ENCODE measurements at places on chromosomes 4 and X. TPM values are rescaled to one million over a fixed set of nuclear protein-coding genes. Genes with fewer than 3 reads are reported as not detected.

The JCHAIN gene
- total RNA-seq: not detected

The PRDM5 gene
- 0.85 TPM for total RNA-seq

The OPRPN gene
- total RNA-seq: not detected

The RTL5 gene
- total RNA-seq: not detected

GRCh38 chrX:42541554-42541953, 236.4 kb downstream of the PPP1R2C start:
- no peak for DNase-seq

DNA sequence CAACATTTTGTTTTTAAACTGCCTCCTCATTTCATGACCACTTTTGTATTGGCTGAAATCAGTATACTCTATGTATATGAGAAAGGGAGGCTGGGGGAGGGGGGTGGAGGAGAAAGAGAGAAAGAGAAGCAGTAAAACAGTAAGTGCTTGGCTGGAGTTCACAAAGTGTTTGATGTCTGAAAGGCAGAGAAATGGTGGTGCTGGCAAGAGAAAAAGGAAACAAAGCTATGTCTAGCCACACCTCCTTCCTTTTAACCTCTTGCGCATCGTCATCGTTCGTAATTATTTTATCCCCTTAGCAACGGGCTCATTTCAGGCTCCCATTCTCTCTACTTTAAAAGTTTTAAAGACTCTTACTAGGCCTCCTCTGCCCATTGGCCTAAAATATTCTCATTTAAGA, 25.6 kb downstream of the RPA4 start:
- no peak for DNase-seq

DNA sequence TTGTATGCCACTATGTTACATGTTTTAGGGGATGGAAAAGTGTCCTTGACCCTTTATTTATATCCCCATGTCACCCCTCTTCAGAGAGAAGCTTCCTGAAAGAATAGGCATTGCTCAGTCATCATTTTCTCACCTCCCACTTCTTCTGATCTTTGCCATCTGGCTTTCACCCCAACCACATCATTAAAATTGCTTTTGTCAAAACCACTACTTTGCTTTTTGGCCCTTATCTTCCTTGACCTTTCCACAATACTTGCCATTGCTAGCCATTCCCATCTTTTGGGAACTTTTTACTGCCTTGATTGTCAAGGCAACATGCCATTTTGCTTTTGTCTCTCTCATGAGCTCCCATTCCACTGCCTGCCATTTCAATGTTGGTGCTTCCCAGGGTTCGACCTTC, 14.9 kb upstream of the FAM9B start:
- no peak for DNase-seq

DNA sequence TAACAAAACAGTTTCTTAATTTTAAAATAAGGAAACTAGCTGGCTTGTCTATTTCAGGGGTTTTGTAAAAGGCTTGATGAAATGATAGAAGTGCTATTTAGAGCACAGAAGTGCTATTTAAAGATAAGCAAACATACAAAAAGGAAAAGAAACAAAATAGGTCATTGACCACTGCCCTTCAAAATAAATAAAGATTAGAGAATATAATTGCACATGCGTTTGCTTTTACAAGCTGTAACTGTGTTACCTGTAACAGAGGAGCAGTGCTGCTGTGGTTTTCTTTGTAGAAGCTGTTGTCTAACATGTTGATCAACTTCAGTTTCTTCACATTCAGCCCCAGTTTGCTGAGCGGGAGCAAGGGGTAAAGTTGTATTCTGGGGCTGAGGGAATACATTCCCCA, 63.5 kb downstream of the WNK3 start:
- no peak for DNase-seq

GRCh38 chr4:77833126-77833724, 14.1 kb upstream of the CNOT6L start:
- no peak for DNase-seq

DNA sequence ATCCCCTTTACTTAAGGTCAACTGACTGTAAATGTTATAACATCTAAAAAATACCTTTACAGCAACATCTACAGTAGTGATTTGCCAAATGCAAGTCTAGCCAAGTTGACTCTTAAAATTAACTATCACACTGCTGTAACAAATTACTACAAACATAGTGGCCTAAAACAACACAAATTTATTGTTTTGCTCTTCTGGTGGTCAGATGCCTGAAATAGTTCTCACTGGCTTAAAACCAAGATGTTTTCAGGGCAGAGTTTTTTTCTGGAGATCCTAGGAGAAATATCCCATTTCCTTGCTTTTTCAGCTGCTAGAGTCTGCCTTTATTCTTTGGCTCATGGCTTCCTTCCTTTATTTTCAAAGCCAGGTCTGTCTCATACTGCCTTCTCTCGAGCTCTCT, 120.5 kb downstream of the ADGRL3 start:
- DNase-seq: no peak

DNA sequence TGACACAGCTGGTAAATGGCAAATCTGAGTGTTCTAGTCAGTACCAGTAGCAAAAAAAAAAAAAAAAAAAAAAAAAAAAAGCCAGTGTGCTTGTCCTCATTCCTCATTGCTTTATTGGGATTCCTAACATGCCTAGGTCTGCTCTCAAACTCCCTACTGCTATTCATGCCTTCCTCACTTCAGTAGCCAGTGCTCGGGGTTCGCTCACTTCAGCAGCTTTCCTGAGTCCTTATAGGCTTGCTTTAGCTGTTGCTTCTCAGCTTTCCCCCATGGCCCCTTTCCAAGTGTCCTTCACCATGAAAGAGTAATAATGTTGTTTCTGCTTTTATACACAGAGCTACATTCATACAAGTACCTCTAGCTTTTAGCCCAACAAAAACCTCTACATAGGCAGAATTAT, 30.8 kb downstream of the SLITRK2 start:
- DNase-seq: no peak

GRCh38 chrX:153668423-153669173, 5.0 kb downstream of the PNCK start:
- DNase-seq: no peak

GRCh38 chr4:85806334-85806733, 331.4 kb downstream of the ARHGAP24 start:
- DNase-seq: no peak

All from PC-9 (cell line).